ENCODE measurements at places on chromosomes 4 and X.

GRCh38 chr4:36088542-36088941, 155.8 kb downstream of the ARAP2 start:
- DNase-seq, result no peak

DNA sequence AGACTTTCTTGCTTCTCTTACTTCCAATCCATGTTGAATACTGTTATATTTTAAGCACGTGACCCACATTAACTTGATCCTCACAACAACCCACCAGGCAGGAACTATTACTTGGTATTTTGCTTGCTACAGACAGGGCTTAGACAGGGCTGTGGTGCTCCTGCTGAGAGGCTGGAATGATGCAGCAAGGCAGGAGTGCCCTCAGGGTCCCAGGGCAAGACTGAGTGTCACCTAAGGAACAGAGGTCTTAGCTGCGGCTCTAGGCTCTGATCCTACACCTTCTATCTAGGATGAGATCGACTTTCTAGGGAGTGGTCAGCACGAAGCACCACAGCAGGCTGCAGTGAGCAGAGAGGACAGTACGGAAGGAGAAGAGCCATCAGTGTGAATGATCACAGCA, 20.0 kb downstream of the TAPT1 start:
- no peak for DNase-seq

DNA sequence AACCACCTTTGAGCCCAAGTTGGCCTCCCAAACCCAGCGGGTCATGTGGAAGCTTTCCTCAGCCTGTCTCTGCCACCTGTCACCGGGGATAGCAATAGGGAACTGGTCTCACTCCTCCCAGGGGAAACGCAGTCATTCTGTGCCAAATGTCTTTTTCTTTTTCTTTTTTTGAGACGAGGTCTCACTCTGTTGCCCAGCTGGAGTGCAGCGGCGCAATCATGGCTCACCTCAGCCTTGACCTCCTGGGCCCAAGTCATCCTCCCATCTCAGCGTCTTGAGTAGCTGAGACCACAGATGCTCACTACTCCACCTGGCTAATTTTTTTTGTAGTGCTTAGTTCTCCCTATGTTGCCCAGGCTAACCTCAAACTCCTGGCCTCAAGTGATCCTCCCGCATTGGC, 40.3 kb downstream of the MED28 start:
- no peak for DNase-seq

DNA sequence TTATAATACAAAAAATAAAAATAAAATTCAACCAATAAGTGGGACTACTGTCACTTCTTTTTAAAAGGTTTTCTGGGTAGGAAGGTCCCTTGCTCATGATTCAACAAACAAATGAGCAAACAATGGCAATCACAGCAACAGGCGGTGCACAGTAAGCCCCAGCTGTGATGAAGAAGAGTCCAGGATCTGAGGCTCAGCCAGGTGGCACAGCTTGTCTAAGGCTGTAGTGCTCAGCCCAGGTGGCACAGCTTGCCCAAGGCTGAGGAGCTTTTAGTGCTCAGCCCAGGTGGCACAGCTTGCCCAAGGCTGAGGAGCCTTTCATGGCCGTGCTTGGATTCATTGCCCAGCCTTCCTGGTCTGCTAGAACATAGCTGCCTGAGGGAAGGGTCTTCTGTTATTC, 75.0 kb downstream of the ZFYVE28 start:
- no peak for DNase-seq

DNA sequence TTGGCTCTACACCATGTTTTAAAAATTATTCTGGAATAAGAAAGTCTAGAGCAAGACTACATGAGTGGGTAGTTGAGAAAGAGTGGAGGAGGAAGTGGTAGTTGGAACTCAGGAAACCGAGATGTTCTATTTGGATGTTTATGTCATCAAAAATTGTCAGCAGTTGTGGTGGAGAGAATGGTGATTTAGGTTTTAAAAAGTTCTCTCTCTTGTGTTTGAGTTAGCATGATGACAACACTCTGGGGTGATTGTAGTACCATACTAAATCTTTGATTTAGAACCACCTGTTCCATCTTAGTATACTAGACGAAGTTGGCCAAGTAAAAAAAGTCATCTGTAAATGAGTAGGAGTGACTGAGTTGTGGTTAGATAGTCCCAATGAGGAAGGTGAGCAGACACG, 40.7 kb downstream of the KLHL2 start:
- DNase-seq, result no peak

GRCh38 chr4:90958256-90958895, 831.2 kb downstream of the CCSER1 start:
- DNase-seq, result no peak

DNA sequence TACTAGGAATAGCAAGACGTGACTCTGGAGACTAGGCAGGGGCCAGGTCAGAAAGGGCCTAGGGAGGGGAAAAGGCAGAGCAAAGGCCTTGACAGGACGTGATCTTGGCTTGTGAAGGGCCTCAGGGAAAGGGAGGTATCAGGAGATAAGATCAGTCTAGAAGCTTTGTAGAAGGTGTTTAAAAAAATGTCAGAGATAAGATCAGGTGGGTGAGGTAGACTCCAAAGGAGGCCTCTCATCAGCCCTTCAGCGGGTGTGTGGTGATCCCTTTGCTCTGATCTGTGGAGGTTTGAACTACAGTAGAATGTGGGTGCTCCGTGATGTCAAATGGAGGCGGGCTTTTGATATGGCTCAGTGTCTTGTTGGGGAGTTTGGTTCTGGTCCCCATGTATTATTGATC, 78.8 kb upstream of the PRPS1 start:
- no peak for DNase-seq

DNA sequence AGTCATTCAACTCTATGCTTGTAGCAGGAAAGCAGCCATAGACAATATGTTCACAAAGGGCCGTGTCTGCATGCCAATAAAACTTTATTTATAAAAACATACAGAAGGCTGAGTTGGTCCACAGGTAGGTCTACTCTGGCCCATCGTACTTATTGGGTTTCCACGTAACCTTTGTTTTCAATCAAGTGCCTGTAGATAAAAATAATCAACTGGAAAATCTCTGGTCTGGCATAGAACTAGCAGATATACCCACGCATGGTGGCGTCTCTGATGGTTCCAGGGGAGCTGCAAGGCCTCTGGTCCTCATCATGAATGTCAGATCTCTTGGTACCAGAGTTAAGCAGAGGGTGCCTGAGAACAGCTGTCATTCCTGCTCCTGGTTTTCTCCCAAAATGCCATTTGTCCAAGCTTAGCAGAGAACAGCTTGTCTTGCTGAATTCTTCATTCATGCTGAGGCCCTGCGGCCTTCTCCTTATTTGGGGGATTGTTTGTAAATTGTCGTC, 31.4 kb upstream of the JAKMIP1 start:
- no peak for DNase-seq

Measured in caudate nucleus (tissue), 63 donors.